Type B pancreatic cell (in vitro differentiated cells): ENCODE measurements at places on chromosomes 11 and 22. TPM values are rescaled to one million over a fixed set of nuclear protein-coding genes. Genes with fewer than 3 reads are reported as not detected.

Gene FGF19
- 1.7 and 3.5 TPM in 2 replicates for total RNA-seq

Gene OR8G5
- 0.26 TPM in 1 of 2 replicates, not detected in the other for total RNA-seq

Gene BIRC3
- 2.3 and 2.8 TPM in 2 replicates for total RNA-seq

Gene RAG2
- 0.14 TPM in 1 of 2 replicates, not detected in the other for total RNA-seq

DNA sequence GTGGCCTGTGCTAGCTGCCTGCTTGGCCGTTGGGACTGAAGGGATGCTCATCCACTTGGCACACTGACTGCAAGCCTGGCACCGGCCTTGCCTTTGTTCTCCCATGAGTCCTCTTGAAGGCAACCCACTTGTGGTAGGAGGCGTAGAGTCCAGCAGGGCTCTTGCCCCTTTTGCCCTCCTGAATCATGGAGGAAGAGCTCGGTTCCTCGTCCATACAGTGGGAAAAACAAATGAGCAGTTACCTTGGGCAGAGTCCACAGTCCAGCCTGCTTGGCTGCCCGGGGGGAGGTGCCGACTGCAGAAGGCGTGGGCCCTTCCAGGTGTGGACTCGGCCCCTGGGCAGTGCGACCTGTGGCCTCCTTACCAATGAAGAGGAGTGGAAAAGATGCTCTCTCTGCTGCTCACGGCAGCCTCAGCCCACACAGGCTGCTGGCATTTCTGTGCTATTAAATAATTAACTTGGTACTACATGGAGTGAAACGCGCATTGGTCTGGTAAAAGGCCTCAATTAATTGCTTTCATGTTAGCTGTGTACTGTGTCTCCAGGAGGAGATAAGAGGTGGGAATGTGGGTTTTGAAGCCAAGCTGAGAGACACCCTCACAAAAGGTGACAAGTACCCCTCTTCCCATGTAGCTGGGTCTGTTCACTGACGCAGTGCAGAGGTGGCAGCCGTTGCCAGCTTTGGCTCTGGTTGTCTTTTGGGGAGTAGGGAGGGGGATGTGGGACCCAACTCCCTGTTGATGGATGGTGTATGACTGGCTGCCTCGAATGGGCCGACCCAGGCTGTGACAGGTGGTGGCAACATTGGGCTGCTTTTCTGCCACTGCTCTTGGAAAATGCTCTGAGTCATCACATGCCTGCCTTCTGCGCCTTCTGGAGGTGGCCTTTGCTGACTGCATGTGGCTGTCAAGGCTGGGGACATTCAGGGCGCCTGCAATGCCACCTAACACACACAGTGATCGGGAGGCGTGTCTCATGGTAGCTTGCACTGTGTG lies 26.8 kb upstream of the B3GAT1 start:
- no peak for DNase-seq

DNA sequence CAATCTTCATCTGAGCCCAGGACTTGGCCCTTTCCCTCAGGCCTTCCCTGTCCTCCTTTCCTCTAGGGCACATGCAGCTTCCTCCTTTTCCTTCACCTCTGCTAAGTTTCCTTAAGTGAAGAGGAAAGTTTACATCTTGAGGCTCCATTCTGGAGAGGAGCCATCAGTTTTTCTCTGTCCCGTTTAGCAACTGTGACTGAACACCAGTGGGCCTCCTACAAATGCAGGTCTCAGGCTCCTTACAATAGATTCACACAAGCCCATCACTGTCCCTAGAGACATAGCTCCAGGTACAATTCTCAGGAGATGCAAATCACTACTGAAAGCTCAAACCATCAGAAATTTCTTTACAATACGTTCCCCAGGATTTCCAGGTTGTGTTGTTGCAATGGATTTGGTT lies 23.3 kb upstream of the LYVE1 start:
- no peak for DNase-seq

DNA sequence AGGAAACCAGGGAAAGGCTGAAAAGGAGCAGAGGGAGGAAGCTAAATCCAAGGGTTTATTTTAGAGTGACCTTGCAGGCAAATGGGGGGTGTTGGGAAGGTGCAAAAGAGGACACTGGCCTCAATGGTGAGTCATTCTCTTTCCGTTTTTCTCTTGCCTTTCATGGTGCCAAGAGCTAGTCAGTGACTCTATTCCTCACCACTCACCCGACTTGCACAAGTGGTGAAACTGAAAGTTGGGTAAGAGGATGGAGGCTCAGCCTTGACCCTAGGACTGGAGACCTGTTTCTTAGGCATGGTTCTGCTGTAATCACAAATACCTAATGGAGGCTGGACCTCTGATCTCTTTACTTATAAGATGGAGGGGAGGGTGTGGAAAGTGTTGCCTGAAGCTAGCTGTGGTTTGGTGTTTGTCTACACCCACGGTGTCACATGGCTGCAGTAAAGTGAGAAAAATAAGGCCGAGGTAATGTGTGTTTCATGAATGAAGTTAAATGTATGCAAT lies 67.3 kb upstream of the CREB3L1 start:
- DNase-seq: no peak

DNA sequence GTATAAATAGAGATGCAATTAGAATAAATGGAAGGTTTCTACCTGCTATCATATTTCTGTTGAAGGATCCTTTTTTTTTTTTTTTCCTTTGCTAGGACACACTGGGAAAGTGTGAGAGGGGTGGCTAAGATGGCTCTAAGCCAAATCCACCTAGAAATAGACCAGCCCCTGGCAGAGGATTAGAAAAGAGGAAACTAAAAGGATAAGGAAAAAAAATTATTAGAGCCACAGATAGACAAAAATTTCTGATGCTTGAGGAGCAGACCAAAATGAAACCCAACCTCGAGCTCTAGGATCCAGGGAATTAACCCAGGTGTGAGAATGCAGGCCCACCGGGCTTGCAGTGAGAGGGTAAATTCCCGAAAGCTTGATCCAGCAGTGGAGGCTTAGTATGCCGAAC lies 262.3 kb downstream of the CADM1 start:
- DNase-seq: no peak

- DNase-seq: no peak
Measured at GRCh38 chr22:25105817-25106650, 93.6 kb upstream of the CRYBB3 start.

GRCh38 chr11:71462726-71463125 lies 9.7 kb downstream of the NADSYN1 start:
- DNase-seq: no peak
